ENCODE measurements at places on chromosomes 1 and 21.

GRCh38 chr1:110607536-110608230, 1.5 kb upstream of the KCNA2 start:
- DNase-seq: no peak

DNA sequence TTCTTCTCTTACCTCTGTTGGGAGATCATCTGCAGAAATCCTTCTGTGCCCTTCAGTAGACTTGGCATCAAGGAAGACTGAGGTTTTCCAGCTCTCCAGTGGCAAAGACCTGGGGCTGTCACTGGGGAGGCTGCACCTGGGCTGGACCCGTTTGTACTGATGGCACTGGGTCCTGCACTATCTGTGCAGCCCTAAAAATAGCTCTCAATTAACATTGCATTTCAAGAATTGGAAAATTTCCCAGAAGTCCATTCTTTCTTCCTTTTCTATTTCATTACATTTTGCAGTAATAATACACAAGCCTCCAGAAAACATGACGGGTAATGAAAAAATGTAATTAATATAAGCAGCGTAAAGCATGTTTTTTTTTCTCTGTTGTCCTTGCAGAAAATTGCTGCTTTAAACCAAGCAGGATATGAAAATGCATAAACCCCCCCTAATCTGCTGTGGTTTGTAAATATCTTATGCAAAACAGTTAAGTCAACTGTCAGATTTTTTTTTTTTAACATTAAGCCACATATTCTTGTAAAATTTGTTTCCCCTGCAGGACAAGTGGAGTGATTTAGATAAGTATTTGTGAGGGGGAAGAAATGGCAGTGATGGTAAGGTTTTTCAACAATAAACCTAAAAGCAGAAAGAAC, 64.9 kb downstream of the LMO4 start:
- DNase-seq: no peak

DNA sequence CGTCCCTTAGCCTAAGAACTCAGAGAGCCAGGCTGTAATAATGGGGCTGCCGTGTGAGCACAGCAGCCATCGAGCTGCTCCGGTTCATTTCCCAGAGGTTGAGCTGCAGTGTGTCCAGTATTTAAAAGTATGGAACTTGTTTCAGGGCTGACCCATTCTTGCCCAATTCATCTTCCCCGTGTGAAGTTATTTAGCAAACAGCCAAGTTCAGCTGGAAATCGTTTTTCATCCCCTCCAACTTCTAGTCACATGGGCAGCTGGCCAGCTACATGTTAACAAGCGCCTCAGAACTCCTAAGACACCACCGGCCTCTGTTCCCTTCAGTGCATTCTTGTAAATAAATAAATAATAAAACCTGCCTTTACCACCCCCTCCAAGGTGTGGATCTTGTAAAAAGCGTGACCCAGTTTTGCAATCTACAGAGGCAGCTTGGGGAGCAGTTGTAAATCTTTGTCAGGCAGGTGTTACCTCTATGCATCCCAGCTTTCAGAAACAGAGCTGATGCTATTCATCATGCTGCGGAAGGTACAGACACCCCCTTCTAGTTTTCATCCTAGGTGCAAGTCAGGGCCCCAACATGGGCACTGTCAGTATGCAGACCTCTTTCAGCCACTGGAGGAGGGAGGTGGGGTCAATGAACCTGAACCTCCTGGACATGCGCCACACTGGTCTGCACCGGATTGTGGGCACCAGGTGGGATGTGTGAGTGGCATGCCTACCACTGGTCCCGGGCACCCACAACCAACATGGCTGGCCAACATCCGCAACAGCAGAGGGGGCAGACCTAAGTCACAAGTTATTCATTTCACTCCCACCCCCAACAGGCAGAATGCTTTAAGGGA, 18.7 kb upstream of the KNCN start:
- DNase-seq: no peak

DNA sequence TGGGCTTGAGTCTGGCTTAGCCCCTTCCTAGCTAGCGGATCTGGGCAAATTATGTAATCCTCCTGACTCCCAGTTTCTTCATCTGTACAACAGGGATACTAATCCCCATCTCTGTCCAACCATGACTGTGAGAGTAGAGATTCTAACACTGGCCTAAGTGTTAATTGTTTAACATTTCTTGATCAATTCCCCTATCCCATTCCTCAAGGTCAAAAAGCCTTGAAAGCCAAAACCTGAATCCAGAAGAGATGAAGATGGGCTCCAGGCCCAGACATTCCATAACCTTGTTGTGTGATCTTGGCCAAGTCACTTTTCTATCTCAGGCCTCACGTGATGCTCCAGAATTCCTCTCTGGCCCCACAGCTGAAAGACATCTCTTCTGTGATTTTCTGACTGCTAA, 18.8 kb upstream of the PHLDA3 start:
- no peak for DNase-seq

DNA sequence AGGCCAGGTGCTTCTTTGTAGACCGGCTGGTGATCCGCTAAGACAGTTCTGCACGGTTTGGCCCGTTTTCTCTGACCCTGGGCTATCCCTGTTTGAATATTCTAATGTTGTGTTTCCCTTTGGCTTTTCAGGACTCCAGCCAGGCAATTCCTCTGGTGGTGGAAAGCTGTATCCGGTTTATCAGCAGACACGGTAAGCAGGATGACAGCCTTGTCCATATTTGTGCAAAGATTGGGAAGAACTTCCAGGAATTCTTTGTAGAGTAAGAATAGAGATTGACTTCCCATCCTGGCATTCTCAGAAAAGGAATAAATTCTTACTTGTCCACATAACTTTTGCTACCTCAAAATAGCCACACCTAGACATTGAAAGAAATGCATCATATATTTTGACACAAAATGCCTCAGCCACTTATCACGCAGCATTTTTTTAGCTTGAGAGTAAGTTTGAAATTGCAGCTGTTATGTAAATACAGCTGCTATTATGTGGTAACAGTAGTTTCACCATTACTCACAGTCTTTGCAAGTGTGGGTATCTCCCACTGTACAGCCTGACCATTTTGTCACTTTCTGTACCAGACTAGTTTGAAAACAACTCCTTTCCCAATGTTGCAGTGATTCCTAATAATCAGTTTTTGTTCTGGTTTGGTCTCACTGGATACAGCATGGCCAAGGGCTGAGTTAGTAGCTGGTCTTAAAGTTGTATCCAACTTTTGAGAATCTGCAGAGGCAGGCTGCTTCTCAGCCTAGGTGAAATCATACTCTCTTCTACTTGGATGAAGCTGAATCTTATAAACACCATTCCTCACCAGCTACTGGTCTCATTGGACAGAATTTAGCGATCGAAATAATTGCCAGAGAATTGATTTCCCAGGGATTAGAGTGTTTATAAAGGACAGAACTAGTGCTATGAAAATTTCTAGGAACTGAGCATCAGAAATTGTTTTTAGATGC, 40.0 kb upstream of the IKBKE start:
- DNase-seq: peak; percentile 86

DNA sequence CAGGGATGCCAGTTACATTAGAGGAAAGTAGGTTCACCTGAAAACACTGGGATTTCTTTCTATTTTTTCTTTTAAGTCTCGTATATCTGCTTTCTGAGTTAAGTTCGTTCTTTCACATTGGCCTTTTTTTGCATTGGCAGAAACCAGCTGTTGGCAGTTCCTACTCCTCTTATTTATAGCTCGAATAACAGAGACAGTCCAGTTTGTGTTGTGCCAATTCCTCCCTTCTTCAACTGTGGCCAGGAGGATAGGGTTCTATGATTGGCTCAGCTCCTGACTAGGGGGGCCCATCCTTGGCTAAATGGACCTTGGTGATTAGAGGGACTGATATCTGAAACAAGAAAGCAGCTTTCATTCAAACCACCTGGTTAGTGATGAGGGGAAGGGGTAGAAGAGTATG, 115.8 kb downstream of the RPS6KC1 start:
- no peak for DNase-seq

DNA sequence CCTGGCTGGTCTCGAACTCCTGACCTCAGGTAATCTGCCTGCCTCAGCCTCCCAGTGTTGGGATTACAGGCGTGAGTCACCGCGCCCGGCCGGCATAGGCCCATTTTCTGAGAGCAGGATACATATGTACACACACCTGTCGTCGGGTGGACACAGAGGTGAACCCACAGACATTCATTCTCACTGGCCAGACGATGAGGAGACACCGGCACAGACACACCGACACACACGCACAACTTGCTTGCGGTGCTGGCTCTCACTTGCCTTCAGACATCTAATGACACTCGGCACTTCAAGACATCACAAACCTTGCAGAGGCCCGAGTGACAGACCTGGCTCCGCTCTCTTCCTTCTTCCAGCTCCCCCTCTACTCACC, 579 bp downstream of the PTCH2 start:
- no peak for DNase-seq

- no peak for DNase-seq
These were observed 25.9 kb downstream of the SZRD1 start for GRCh38 chr1:16392740-16393569.

DNA sequence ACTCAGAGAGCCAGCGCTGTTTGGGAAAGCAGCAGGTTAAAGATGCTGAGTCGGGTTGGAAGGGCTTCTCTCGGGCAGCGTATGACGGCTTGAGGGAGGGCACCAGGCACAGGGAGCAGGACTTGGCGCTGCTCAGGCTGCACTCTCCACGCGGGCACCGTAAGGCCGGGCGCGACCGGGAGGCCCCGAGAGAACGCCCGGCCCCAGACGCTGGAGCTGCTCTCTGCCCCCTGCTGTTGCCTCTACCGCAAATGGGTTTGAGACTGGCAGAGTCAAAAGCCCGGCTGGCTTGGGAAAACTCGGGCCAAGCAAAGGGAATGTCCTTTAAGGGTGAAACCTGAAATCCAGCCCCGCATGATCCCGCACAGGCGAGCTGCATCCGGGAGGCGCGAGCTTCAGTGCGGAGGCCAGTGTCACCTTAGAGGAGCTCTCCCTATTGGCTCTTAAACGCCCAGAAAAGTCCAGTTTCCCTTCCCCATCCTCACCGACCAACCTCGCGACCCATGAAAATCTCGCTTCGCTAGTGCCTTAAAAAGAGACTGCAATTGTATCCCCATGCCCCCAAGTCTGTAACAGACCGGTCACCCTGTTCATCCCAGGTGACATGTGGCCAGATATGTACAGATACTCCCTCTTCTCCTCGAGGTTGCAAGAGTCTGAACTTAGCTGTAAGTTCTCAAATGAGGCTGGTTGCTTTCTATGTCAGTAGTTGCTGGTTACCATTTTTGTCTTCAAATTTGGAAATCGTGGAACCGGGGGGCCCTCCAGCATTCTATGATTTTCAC, 1.1 kb downstream of the PRRX1 start:
- DNase-seq: no peak

- no peak for DNase-seq
These were observed 7.9 kb upstream of the EDN2 start for GRCh38 chr1:41492341-41492848.

- no peak for DNase-seq
These were observed 129.1 kb downstream of the PIK3R3 start for GRCh38 chr1:46003315-46003714.

DNA sequence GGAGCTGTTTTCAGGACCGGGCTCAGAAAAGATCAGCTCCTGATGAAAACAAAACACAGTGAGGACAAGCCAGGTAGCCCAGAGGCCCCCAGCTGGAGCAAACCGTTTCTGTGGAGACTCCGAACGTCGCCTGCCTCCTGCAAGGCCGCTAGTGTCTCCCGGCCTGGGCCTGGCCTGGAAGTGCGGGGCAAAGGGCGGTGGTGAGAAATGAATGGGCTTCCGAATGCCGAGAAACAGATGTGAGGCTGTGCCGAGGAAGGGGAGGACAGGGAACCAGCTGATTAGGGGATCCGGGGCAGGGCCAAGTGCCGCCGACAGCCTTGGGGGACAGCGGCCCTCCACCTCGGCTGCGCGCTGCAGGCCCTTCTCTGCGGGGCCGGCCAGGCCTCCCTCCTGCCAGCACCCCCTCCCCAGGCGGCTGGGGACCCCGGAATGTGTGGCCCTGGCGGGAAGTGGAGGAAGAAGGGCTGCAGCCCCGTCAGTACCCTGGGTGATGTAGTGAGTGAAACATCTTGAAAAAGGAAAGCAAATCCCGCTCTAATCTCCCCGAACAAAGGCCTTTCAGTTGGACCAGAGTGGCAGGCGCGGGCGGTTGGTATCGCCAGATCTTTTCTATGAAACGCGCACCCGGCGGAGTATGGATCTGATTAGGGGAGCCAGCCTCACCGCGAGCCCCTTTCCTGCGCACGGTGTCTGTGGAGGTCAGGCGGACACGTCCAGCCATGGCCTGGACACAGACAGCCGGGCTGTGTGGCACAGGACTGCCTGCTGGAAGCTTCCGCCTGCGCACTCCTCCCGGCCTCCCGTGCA, 52.6 kb downstream of the PRDM16 start:
- no peak for DNase-seq

GRCh38 chr1:25146451-25146855, 85.8 kb downstream of the SYF2 start:
- no peak for DNase-seq

DNA sequence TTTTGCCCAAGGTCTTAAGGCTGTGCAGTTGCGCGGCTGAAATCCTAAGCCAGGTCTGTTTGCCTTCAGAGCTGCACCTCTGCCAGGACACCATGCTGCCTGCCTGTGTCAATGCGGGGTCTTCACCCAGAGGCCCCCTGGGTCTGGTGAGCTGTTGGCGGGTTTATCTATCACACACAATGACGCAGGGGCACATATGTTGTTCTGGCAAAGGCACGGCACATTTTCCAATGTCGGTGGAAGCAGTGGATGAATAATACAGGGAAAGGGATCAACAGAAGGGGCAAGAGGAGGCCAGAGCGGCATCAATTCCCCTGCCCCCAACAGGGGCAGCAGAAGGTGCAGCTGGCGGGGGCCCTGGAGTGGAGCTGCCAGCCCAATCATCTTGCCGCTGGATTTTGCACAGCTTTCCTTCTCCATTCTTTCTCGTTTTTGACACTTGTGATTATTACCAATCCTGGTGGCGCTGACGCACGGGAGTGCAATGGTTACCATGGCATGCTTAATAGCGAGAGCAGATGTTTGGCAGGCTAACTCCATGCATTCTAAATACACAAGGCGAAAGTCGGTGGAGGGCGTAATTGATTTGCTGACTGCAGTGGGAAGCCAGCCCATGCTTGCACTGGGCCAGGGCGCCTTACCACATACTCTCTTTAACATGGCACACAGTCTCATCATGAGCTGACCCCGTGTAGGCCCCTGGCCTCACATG, 45.8 kb upstream of the CYP2J2 start:
- no peak for DNase-seq

DNA sequence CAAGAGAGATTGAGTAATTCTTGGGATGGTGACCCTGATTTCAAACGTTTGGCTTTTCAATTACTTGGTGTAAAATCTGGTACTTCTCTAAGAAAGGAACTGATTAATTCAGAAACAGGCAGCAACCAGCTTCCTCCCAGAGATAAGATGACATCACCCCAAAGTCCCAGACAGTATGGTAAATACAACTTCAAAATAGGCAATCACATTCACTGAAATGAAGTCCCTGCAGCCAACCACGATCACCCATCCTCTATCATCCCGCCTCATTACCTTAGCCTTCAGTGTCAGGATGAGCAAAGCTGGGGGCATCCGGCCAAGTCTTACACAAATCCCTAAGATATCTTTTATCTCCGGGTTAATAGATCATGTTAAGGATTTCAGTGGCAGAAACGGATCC, 26.4 kb upstream of the RUNX1 start:
- peak; percentile 89 for DNase-seq

Measured in foreskin keratinocyte (primary cell).